ENCODE measurements at places on chromosomes 3 and 15.
A peak's percentile ranks its signal among the peaks of the same experiment; 100 is the strongest.

- DNase-seq, result no peak
These were observed 162.8 kb upstream of the TOPAZ1 start for GRCh38 chr3:44078863-44079262.

GRCh38 chr3:48560648-48561018 is 2.9 kb downstream of the UCN2 start:
- DNase-seq, result peak; percentile 86

- DNase-seq, result no peak
These were observed 61.0 kb downstream of the TMEM44 start for GRCh38 chr3:194572143-194572789.

DNA sequence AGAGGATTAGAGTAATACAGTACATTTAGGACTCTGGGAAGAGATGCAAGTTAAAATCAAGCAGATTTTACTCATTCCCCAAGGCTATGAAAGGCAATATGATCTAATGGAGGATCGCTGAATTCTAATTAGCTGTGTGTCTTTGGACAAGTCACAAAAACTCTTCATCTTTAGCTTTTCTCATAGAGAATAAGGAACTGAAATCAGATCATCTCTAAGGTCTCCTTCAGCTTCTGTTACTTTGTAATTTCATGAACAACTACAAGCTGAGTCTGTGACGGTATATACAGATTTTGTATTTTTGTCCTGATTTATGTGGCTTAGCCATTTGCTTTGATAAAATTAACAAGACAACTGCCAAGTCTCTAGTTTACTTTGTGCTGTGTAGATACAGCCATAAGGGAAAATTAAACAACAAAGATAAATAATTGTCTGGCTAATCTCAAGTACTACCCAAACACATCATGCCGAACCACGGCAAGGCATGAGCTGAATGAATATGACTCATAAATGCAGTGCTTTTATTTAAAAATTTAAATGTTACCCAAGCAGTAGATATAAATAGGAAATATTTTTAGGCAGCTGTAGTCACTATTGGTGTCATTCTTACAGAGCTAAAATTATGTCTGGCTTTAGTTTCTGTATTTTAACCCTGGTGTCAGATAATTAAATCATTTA is 81.5 kb downstream of the GAP43 start:
- no peak for DNase-seq

- peak; percentile 72 for DNase-seq
These were observed 170.2 kb upstream of the UMPS start for GRCh38 chr3:124559846-124560574.

DNA sequence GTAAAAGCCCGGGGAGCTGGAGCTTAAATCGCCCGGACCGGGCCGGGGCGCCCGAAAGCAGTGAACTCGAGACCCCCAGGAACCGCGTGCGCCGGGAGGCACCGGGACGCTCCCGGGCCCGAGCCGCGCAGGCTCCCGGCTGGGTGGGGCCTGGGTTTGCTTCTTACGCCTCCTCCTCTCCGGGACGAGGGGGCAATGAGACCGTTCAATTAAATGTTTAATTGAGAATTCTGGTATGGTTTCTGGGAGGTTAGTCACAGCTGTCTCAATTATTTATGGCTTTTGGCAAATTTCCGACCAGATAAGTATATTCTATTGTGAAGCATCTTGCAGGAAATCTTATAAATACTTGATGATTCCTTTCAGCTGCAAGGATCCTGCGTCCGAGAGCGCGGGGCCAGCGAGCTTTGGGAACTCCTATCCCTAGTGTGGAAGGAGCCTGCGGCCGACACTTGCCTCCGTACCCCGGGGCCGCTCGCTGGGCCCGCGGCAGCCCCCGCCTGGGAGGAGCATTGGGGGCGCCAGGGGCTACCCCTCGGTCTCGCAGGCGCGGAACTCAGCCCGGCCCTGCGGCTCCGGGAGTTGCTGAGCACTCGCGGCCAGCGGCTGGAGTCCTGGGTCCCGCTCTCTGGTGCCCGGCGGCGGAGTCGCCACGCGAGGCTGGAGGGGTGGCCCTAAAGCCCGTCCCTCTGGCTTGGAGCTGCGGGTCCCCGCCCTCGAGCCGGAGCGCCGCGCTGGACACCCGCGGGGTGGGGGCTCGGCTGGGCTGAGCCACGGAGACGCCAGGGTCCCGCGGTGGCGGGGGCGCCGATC is 10.3 kb downstream of the ISL2 start:
- DNase-seq, result peak; percentile 53

- no peak for DNase-seq
These were observed 89.9 kb upstream of the MEF2A start for GRCh38 chr15:99475754-99476412.

DNA sequence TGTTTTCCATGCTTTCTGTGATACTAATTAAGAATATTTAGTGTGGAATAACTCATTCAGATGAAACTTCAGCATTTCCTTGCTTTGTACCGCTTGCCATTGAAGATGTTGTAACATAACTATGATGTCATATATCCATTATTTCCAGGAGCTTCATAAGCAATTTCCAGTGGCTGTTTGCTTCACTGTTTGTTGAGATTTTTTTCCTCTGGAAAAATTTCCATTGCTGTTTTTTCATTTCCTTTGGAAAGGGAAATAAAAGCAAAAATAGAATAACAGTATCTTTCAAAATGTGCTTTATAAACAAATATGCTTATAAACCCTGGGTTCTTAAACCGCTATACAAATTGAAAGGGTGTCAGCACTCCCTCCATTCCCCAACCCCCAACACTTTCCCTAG is 319.6 kb upstream of the SEMA6D start:
- no peak for DNase-seq

- peak; percentile 11 for DNase-seq
These were observed 36.0 kb downstream of the LEO1 start for GRCh38 chr15:51935466-51936104.

DNA sequence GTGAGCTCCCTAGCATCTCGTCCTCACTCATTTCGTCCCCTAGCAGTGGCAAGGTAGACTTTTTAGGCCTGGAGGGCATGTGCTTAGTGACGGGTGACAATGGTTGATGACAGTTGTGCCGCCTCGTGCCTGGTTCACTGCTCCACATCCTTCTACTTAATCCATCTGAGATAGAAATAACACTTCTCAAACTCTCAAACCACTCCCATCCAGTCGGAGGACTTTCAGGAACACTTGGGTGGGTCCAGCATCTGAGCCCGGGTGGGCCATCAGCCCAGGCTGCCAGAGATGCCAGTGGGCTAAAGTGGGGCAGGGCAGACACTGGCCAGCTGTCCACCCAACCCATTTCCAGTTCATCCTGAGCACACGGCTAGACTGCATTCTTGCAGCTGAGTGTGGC is 79.7 kb upstream of the SMAD3 start:
- DNase-seq, result no peak

DNA sequence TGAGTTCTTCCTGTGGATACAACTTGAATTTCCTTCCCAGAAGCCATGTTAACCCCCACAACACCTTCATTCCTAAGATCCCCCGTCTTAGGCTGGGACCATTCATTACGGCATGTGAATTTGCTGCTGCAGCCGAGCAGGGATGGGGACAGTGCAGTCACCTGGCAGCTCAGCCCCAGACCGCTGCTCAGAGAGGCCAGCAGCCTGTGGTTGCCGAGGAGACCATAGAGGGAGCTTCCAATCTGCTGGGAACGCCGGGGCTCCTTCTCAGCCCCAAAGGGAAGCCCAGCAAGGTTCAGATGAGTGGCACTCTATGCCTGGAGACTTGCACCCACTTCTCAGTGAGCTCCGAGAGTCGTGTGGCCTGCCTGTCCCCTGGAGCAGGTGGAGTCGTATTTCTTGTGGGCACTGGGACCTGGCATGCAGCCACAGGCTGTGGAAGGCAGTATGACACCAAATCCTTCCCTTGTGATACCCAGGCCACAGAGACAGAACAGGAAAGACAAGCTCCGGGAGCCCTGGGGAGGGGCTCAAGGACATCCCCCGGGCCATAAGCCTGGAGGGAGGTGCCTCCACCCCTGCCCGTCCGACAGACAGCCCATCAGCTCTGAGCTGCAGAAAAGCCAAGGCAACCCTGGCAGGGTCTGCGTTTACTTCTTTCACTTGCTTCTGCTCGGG is 167.3 kb downstream of the FAM43A start:
- no peak for DNase-seq

DNA sequence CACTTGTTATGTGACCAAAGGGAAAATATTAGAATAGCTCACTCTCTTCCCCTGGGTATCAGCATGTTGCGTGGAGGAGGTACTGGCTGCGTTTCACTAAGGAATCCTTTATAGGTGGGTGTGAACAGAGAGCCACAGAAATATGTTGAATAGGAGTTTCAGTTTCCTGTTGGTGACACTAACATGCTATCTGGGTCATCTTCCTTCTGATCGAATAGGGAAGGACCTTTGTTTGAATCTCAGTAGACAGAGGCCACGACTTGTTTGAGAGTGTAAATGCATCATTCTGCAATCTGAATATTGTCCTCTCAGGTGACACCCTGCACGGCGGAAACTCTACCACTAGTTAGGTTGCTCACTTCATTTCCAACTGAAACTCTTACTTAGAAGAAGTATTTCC is 157.9 kb upstream of the SLC2A2 start:
- DNase-seq, result no peak

DNA sequence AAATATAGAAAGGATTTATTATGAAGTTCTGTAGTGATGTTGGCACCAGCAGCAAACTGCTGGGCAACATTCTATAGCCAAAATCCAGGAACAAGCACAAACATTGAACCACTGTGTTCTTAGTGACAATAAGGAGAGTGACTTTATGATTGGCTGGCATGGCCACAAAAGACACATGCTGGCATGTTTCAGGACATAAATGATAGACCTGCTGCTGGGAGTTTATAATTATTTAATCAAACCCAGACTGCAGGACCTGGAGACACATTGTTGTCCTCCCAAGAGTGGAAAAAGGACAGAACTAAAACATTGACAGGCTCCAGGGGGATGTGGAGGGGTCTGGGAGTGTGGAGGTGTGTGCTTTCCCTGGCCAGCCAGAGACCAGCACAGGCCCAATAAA is 255.3 kb upstream of the LRTM1 start:
- DNase-seq, result no peak

DNA sequence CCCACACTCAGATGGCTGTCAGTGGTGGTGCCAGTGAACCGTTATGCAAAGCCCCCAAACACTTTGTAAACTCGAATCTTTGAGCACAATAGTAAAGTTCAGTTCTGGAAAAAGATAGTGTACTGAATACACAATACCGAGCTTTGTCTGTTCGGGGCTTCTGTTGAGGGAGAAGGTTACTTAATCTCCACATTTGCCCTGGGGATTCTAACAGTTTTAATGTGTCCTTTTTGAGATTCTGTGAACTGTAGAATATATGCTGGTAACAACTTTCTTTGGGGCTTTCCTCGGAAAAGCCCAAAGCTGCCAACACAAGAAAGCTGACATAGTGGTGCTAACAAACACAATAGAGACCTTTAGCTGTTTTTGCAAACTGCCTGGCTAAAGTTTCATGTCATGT is 686.5 kb downstream of the ROBO1 start:
- DNase-seq, result no peak

DNA sequence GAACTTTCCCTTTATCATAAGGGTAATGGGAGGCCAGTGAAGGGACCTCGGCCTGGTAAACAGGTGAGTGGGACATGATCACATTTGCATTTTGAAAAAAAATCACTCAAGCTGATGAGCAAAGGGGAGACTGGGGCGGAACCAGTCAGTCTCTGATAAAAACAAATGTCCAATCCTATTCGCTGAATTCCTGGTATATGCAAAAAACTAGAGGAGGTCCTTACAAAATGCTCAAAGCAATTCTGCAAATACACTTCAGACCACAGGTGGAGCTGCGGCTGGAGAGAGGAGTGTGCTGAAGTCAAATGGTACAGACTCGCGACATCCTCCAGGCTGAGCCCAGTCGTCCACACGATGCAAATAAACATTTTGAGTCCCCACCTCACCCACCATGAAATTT is 166.7 kb downstream of the FOXP1 start:
- DNase-seq, result no peak

GRCh38 chr3:81853431-81853830 is 92.0 kb upstream of the GBE1 start:
- DNase-seq, result no peak

DNA sequence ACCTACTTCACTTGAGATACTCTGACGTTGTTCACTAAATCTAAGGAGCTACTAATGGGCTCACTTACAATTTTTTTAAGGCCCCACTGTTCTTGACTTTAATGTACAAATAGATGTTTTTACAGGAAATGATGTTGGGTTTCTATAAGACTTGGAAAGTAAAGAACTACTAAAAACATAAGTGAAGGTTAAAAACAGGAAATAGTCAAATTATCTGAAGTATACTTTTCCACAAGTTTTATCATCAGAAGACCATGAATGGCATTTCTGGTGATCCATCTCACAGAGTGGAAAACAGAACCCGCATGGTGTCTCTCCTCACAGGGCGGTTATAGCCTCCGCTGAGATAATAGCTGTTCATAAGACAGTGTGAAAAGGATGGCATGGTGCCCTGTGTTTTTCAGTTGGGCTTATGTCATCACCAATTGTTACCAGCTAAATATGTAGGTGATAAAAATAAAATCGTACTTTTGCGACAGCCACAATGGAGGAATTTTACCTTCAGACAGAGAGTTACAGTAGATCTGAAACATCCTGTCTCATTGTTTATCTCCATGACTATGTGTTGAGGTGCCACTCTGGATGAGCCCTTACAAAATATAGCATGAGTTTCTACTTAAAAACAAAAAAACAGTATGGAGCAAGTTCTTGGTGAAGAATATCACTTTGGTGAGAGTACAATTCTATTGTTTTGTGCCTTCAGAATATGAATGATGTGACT is 462.4 kb downstream of the RAP2B start:
- no peak for DNase-seq

DNA sequence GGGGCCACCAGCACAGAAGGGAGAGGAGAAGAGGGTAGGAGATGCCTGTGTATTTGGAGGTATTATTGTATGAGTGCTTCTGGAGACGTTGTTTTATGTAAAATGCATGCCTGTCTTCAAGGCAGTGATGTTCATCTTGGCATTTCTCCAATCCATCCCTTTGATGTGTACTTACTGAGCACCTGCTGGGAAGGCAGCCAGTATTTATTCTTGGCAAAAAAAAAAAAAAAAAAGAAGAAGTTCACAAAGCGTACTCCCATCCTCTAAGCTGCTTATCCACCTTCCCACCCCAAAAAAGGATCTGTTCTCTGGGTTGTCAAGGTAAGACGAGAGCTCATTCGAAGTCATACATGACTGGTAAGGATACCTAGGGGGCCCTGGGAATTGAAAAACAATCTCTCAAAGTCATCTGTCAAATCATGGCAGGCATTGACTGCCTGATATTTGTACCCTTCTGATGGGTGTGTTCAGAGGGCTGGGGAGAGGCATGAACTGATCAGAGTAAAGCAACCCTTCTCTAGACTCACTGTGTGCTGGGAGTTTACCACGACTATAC is 30.0 kb upstream of the SLC6A1 start:
- DNase-seq, result no peak
